ENCODE measurements at places on chromosomes 1 and 21.
A peak's percentile ranks its signal among the peaks of the same experiment; 100 is the strongest.

DNA sequence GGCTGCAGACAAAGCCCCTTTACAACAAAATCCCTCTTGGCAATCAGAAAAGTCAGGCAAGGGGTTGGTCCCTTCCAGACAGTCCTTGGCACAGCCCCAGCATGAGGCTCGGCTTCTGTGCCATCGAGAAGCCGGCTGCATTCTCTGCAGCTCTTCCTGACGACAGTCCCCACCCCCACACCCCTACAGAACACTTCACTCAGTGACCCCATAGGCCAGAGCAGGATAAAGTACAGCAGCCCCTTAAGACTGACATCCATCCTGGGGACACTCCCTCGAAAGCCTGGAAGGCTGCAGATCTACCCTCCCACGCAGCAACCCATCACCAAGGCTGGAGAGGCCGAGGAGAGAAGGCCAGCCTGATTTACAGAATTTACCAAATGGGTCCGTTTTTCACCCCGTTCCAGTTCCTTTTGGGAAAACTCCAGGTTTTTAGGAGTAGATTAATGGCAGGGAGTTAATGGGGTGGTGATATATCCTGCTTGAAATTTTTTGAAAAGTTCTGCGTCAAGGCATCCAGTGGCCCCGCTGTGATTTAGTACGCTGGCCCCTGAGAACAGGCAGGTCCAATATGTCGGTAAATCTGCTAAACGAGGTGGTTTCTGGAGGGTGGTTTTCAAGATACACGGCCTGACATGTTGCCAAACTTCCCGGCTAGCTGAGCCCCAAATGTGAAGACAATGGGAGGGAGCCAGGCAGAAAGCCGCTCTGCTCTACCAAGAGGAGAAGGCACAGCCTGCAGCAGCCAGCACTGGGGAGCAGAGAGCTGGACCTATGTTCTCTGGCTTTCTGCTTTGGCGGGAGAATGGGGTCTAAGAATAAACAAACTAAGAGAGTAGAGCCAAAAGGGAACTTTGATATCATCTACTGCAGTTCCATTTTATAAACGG, 81.7 kb downstream of the SSBP3 start:
- DNase-seq, result no peak

GRCh38 chr1:91046766-91047165, 24.9 kb upstream of the ZNF644 start:
- DNase-seq, result no peak

DNA sequence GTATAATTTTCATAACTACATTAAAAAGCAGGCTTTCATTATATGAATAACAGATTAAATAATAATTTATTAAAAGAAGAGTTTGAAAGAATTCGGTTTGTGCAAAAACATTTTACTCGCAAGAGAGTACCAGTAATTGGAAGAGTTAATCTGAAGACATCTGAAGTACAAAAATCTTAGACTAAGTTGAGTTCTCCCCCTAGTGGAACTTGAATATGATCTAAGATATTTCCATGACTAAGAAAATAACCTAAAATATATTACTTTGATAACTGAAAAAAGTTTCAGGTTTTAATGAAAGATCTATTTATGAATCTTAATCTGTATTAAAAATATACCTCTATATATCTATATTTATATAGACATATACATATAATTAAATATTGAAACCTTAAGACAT, 112.5 kb upstream of the GFI1 start:
- peak; percentile 4 for DNase-seq

- DNase-seq, result no peak
Observed at GRCh38 chr1:80893115-80893514, 907.6 kb upstream of the ADGRL2 start.

- no peak for DNase-seq
Observed at GRCh38 chr1:237640966-237641365, 249.8 kb downstream of the ZP4 start.

GRCh38 chr1:2468041-2468472, 8.0 kb upstream of the PLCH2 start:
- no peak for DNase-seq

- peak; percentile 37 for DNase-seq
Observed at GRCh38 chr1:84298684-84299535, 2.6 kb upstream of the SAMD13 start.

GRCh38 chr1:15680131-15680530, 4.0 kb upstream of the PLEKHM2 start:
- no peak for DNase-seq

GRCh38 chr1:109817881-109818270, 54.2 kb upstream of the EPS8L3 start:
- no peak for DNase-seq

DNA sequence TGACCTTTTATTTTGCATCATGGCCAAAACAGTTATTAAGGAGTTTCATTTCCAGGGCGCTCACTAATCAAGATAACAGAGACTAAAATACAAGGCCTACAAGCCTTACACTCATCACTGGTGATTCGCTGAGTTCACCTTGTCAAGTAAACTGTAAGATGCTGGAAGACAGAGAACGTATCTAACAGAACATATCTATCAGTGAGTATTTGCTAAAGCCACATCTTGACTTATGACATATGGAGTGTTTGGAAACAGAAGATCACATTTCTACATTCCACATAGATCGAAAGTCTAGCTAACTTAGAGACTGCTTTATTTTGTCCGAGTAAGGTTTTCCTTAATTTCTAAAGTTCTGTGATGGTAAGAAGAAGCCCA, 506.5 kb downstream of the SMYD3 start:
- DNase-seq, result no peak

DNA sequence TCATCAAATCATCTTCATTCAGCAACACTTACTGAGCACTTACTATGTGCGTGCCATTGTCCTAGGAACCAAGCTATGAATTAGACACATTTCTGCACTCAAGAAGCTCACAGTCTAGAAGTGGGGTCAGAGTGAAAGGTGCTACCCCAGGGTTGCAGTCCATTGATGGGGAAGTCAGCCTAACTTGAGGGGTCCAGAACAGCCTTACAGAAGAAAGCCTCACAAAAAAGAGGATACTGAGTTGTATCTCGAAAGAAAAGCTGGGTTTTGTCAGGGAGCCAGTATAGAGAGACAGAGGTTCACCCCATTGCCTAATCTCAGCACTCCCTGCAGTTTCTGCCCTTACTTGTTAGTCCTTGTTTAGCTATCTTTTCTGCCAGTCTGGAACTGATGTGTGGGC, 153.1 kb upstream of the JUN start:
- DNase-seq, result no peak

- no peak for DNase-seq
Observed at GRCh38 chr1:228089519-228090380, 7.2 kb downstream of the ARF1 start.

GRCh38 chr1:193156822-193157142, 29.6 kb downstream of the B3GALT2 start:
- DNase-seq, result no peak

GRCh38 chr1:160866001-160866694, 3.5 kb upstream of the CD244 start:
- no peak for DNase-seq

- DNase-seq, result no peak
Observed at GRCh38 chr1:223551610-223552009, 113.9 kb downstream of the CAPN8 start.

GRCh38 chr1:117051224-117052064, 8.7 kb upstream of the TTF2 start:
- no peak for DNase-seq

- no peak for DNase-seq
Observed at GRCh38 chr21:45865106-45865835, 116.3 kb upstream of the COL6A1 start.

- no peak for DNase-seq
Observed at GRCh38 chr1:89129911-89130310, 4.0 kb upstream of the GBP2 start.

- no peak for DNase-seq
Observed at GRCh38 chr1:221806984-221807383, 65.1 kb upstream of the DUSP10 start.

- no peak for DNase-seq
Observed at GRCh38 chr1:71339238-71339637, 258.4 kb upstream of the ZRANB2 start.

DNA sequence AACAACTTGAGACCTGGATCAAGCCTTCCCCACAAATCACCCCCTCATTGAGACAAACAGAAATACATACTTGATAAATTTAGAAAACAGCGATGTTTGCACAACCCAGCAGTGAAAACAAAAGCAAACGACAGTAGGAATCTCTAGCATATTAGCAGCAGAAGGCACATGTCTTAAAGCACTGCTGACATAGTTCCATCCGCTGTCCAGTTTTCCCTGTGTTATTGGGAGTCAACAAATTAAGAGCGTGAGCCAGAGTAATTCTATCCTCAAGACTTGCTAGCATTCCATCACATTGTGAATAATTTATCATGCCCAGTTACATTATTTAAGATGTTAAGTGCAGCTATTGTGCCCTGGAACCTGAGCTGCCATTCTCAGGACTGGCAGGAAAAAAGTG, 55.3 kb downstream of the IGSF5 start:
- no peak for DNase-seq

GRCh38 chr1:67811781-67812180, 21.5 kb downstream of the GNG12 start:
- no peak for DNase-seq

DNA sequence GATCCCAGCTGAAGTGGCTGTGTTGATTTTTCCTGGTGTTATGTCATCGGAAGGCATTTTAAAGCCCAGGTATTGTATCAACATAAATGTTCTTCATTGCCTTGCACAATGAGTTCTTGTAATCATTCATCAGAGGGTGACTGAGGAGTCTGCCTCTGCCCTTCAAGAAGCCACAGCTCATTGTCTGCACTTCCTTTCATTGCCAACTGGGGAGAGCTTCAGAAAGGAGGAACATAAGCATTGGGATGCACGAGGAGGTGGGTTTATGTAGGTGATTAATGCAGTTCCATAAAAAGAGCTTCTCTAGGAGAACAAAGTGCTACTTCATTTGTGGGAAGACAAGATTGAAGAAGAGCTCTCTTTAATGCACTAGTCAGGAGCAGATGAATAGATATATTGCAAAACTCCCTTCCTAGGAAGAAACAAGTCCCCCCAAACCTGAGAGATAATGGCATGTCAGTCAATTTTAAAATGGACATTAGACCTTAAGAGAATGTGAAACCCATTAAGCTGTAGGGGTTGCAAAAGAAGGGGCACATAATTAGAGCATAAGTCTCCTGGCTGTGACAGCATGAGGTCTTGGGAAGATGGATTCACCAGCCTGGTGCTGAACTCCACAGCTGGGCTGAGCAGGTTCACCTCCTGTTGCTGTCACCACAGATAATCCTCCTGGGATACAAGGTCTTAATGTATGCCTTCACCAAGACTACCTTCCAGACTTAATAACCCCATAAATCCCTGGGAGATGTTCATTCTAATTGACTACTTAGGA, 124.6 kb downstream of the BACH1 start:
- DNase-seq, result no peak

DNA sequence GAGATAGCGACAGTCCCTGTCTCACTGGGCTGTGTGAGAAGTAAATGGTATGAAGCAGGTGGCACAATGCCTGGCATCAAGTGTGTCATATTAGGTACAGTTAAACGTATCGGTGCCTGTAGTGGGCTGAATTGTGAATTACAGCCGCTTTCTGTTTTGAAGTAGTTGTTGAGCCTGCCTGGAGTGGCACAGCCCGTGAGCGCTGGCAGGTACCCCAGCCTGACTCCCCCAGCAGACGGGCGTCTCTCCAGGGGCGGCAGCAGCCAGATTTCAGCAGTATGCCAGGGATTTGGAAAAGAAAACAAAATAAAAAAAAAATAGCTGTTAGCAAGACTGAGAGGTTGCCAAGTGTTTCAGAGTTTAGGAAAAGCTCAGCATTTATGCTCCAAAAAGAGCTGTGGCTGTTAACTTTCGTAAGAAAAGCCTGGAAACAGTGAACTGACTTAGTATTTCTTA, 26.6 kb upstream of the GPR153 start:
- no peak for DNase-seq

DNA sequence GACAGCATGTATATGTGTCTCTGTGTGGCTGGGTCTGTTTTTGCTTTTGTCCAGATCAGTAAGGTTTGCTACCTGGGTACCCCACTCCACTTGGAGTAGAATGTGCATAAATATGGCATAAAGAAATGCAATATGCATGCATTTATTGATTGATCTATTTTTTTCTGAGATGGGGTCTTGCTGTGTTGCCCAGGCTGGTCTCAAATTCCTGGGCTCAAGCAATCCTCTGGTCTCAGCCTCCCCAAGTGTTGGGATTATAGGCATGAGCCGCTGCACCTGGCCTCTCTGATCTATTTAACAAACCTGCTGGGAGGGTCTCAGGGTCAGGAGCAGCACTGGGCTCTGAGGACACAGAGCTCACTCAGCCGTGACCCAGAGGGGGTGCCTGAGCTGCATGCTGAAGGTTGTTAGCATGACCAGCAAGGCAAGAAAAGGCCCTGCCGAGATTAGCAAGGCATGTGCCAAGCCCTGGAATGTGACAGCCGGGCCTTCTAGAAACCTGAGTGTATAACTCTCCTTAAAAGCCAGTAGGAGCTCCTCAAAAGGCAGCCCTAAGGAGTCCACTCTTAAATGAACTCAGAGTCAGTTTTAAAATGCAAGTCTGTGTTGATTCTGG, 22.5 kb downstream of the PCSK9 start:
- DNase-seq, result no peak

DNA sequence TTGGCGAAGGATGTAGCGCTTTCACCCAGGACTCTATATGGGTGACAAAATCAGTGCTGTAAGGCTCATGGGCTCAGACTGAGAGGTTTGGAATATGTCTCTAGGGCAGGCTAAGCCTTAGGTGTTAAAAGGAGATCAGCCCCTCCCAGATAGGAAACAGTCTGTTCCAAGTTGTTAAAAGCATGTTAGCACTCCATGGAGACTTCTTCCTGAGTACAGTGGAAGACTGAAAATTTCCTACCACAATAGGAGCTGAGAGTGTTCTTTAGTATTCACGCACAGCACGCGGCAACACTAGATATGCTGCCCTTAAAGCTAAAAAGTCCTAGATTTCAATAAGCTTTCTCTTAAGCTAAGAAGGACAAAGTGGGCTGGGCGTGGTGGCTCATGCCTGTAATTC, 122.1 kb downstream of the TRABD2B start:
- no peak for DNase-seq

DNA sequence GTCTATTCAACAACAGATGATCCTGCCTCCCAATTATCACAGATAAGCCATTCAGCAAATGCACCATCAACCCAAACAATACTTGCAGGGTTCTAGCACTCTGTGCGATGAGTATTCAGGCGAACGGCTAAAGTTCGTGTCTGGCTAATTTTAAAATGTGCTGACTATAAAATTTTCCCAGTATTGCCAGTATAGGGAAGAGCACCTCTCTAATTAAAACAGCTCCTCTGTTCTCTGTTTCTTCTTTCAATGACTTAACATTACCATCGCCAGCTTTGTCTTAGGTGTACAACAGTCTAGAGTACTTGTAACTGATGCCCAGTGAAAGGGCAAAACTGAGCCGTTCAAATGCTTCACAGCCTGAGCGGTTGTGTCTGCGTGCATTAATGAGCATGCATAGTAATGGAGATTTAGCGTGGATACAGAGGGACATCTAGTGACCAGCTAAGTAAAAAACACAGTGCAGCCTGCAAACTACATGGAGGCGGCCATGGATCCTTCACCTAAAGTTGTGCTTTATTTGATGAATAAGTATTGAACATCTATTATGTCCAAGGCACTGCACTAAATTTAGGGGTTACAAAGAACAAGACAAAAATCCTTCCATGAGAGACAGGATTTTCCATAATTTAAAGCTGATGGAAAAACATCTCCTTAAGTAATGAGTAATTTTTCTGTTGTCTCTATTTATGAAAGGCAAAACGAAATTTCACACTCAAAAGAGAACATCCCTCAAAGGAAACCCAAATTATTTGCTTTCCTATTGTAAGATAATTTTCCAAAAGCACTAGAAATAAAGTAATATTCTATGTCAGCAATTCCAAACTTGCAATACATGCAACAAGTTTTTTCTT, 120.0 kb downstream of the SETD4 start:
- peak; percentile 49 for DNase-seq

Measured in NCI-H460 (cell line).